ENCODE measurements at places on chromosomes 5 and 9. TPM values are rescaled to one million over a fixed set of nuclear protein-coding genes. Genes with fewer than 3 reads are reported as not detected.

The PAEP gene
- polyA plus RNA-seq, result not detected

The PSD2 gene
- polyA plus RNA-seq, result 1.9 TPM

GRCh38 chr5:120152472-120152871 lies 311.6 kb upstream of the PRR16 start:
- DNase-seq, result no peak

The POU5F2 gene
- 0.06 TPM for polyA plus RNA-seq

DNA sequence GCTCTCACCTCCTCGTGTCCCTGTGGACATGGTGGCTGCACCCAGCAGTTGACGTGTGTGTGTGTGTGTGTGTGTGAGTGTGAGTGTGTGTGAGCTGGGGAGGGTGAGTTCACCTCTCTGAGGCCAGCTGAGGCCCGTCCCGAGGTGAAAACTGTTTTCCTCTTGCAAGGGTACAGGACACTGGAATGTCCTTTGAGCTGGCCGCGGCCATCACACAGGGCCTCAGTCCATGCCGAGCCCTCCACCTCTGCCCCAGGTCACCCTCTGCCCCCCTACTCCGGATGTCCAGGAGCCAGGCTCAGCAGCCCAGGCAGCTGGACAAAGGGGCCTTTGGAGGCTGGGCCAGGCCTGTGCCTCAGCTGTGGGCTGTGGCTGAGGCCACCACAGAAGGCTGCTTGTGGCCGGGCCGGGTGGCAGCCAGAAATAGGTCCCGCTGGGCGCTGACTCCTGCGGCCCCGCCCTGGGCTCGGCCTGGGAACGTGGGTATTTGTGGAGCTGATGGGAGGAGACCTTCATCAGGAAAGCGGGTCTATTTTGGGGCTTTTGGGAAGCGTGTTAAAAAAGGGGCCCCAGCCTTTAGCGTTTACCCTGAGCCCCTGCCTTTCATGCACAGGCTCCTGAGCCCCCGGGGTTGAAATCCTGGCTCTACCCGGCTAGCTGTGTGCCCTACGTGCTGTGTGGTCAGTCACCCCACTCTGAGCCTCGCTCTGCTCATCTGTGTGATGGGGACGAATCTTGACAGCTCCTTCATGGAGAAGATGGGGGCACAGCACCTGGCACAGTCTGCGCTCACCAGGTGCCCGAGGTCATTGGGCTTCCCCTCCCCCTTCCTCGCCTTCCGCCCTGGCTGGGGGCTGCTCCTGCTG lies 75.1 kb upstream of the IER5L start:
- no peak for DNase-seq

The FREM1 gene
- 50.8 TPM for polyA plus RNA-seq

DNA sequence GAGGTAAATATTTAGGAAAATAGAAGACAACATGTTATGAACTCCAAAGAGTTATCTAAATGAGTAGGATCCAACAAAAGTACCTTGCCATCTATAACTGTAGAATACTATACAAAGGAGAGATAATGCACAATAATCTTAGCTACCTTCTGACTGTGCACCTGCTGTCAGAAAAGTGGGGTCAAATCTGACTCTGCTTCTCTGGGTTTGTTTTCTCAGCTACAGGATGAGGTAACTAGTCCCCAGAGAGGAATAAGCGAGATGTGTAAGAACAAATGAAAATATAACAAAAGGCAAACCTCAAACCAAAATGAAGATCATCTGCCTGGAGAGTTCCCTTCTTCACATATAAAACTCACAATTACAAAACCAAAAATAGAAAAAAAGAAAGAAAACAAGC lies 204.8 kb downstream of the DCP2 start:
- DNase-seq, result no peak

DNA sequence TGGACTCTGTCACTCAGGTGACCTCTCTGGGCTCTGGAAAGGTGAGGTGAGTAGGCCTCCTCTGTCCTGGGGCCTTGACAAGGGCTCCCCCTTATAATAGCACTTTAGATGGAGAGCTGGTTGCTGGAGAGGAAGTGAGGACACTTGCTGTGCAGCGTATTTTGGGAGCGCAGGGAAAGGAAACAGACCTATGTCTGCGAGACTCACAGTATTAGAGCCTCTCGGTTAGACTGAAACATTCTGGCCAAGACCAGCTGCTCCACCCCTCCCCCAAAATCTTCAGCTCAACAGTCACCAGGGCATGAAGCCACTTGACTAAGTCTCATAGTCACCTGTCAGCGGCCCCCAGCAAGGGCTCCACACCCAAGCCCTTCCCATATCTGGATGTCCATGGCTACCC lies 213.6 kb downstream of the AGTPBP1 start:
- DNase-seq, result no peak

Measured in right lung (tissue), 10 donors.